ENCODE measurements at places on chromosomes 12 and 14.

GRCh38 chr12:12642916-12643315, 31.2 kb downstream of the CREBL2 start:
- H3K27ac ChIP-seq = no peak overlapping the region
- H3K4me3 ChIP-seq = no peak overlapping the region
- no peaks in the 10 kb centered on the region for H3K4me1 ChIP-seq
- H3K36me3 ChIP-seq = no peaks in the 10 kb centered on the region
- no peaks in the 10 kb centered on the region for H3K27me3 ChIP-seq

DNA sequence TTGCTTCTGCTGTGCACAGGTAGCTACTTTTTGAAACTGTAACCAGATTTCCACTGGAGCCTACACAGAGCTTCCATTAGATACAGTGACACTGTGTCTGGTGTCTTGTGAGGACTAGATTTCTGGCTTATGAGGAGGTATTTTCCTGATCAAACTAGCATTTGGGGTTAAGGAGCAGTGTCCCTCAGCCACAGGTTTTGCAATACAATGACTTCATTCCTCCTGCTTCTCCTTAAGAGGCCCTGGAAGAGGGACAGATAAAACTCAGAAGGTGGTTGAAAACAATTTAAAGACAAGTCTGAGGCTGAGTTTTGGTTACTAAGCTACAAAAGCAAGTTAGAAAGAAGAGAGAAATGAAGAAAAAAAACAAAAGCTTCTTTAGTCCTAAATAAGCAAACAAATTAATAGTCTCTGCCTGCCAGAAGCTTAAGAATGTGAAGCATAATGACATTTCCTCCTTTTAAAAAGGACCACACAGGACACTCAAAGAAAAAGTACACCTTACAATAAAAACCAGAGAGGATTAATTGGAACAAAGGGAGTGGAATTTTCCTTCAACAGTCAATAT, 53.0 kb downstream of the PKP2 start:
- H3K4me1 ChIP-seq = no peaks in the 10 kb centered on the region
- DNase-seq = no peak
- H3K36me3 ChIP-seq = no peaks in the 10 kb centered on the region
- no peak overlapping the region for H3K27ac ChIP-seq
- H3K4me3 ChIP-seq = no peak overlapping the region
- H3K27me3 ChIP-seq = no peaks in the 10 kb centered on the region

- H3K4me1 ChIP-seq = peaks cover 37% of the 10 kb centered on the region
- H3K27ac ChIP-seq = no peak overlapping the region
- H3K36me3 ChIP-seq = no peaks in the 10 kb centered on the region
- no peak overlapping the region for H3K4me3 ChIP-seq
- no peak for DNase-seq
Observed at GRCh38 chr14:24167469-24168114, 4.3 kb upstream of the REC8 start.

DNA sequence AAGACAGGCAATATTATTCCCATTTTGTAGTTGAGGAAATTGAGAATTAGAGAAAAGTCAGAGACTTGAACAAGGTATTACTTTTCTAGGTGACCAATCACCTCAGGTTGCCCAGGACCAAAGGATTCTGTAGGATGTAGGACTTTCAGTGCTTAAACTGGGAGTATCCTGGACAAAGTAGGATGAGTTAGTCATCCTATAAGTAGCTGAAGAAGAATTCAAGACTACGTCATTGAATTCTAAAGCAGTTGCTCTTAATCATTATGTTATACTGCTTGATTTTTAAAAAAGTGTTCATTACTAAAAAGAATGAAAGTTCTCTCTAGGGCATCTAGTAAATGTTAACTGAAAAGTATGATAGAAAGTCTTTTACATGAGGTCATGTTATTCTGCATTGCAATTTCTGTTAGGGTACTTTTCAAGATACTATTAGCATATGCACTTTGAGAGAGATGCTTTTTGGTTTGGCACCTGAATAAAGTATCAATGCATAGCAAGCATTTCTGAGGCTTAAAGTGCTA, 101.7 kb downstream of the RTN1 start:
- no peaks in the 10 kb centered on the region for H3K4me1 ChIP-seq
- H3K27ac ChIP-seq = no peak overlapping the region
- no peak for DNase-seq

DNA sequence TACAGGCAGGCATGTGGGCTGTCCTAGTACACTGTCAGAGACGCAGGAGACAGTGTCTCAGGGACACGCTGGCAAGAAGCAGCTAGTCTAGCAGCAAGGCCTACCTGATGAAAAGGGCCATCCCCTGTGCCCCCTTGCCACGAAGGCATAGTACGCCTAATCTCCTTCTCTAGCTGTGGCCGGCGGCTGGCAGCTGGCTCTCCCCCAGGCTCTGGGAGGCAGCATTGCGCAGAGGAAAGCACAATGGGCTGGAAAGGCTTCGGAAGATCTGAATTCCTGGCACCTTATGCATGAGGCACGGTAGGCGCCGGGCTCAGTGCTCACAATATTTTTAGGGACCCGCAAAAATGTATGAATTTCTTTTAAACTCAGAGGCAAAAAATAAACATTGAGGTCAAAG, 16.0 kb upstream of the PLEKHH1 start:
- H3K27me3 ChIP-seq = no peaks in the 10 kb centered on the region
- H3K4me3 ChIP-seq = no peak overlapping the region
- H3K36me3 ChIP-seq = no peaks in the 10 kb centered on the region
- H3K27ac ChIP-seq = no peak overlapping the region

GRCh38 chr14:69101331-69101826, 51.5 kb downstream of the DCAF5 start:
- H3K4me1 ChIP-seq = peaks cover 7% of the 10 kb centered on the region
- H3K4me3 ChIP-seq = no peak overlapping the region
- no peaks in the 10 kb centered on the region for H3K36me3 ChIP-seq
- H3K27ac ChIP-seq = no peak overlapping the region
- DNase-seq = no peak

GRCh38 chr14:20611277-20611676, 20.1 kb upstream of the RNASE12 start:
- no peaks in the 10 kb centered on the region for H3K27me3 ChIP-seq
- H3K4me3 ChIP-seq = no peak overlapping the region
- DNase-seq = no peak
- no peak overlapping the region for H3K27ac ChIP-seq
- no peaks in the 10 kb centered on the region for H3K36me3 ChIP-seq

DNA sequence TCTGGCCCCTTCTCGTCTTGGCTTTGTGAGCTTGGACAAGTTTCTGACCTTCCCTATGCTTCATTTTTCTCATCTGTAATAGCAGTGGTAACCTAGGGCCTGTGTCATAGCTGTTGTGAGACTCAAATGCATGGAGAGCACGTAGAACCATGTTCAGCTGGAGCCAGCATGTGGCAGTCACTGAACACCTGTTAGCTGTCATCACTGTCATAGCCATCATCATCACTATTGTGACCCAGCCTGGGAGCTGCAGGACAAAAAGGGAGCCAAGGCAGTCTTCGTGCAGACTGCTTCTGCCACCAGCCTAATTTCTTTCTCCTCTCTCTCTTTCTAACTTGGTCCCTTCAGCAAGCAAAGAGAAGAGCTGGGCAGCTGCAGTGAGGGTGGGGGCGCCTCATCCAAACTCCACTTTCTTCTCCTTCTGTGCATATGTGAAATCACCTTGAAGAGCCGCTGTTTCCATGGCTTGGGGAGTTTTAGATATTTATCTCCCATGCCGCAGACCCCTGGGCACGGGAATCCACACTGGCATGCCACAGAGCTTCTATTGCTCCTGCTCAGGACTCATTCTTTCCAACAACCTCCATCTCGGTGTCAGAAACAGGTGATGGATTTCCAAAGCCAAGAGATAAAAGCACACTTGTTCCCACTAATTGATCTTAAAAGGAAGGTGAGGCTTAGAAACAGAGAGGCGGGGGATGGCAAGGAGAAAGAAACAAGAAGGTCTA, 87.0 kb downstream of the SRRM4 start:
- H3K4me3 ChIP-seq = no peak overlapping the region
- H3K27ac ChIP-seq = no peak overlapping the region
- DNase-seq = no peak
- no peaks in the 10 kb centered on the region for H3K27me3 ChIP-seq

DNA sequence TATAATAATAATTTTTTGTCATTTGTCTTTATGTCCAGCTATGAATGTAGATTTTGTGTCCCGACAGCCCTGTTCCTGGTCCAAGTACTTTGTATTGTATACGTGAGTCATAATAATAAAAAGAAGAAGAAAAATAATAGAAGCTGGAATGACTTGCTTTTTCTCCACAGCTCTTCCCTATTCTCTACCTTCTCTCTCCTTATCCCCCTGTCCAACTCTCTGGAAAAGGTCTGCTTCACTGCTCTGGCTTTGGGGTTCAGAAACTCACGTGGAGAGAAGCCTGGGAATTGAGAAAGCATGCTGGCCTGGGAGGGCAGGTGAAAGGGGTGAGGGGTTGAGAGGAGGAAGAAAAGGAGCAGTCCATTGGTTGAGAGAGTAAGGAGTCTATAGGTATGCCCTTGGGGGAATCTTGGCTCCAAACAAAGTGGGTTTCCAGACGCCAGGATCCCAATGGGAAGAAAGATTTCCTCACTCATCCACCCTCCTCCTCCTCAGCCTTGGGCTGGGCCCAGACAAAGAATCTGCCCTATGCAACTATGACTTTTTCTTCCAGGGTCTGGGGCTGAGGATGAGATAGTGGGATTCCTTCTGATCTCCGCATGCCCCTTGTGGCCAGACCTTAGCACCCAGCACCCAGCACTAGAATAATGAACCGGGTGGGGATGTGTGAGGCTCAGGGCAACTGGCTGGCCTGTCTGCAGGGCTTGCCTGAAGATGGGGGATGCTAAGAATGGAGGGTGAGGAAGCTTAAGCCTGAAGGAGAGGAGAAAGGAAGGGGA, 4.0 kb downstream of the HOXC8 start:
- no peak for DNase-seq
- no peak overlapping the region for H3K4me3 ChIP-seq
- H3K27ac ChIP-seq = no peak overlapping the region
- H3K4me1 ChIP-seq = peaks cover 31% of the 10 kb centered on the region
- no peaks in the 10 kb centered on the region for H3K36me3 ChIP-seq

- no peak for DNase-seq
- H3K4me3 ChIP-seq = no peak overlapping the region
- H3K4me1 ChIP-seq = peaks cover 22% of the 10 kb centered on the region
- no peaks in the 10 kb centered on the region for H3K36me3 ChIP-seq
- no peaks in the 10 kb centered on the region for H3K27me3 ChIP-seq
Observed at GRCh38 chr12:53201639-53202038, 5.4 kb downstream of the ITGB7 start.

DNA sequence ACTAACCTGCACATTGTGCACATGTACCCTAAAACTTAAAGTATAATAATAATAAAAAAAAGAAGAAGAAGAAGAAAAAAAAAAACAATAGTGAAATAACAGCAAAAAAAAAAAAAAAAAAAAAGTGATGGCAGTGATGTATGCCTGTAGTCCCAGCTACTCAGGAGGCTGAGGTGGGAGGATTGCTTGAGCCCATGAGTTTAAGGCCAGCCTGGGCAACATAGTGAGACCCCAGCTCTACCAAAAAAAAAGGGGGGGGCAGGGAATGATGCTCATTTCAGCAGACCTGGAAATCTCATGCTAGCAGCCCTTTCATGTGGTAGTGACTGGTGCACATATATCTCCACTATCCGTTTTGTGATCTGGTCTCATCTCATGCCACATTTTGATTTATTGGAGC, 20.8 kb downstream of the TRAFD1 start:
- H3K4me1 ChIP-seq = no peaks in the 10 kb centered on the region
- no peak overlapping the region for H3K4me3 ChIP-seq
- H3K27me3 ChIP-seq = no peaks in the 10 kb centered on the region
- no peak overlapping the region for H3K27ac ChIP-seq
- no peaks in the 10 kb centered on the region for H3K36me3 ChIP-seq

Data from vagina (tissue), 2 donors.